ENCODE measurements at places on chromosomes 6 and 20.

- no peak for DNase-seq
Observed at GRCh38 chr6:28802417-28803336, 121.1 kb downstream of the TRIM27 start.

GRCh38 chr20:37430778-37431460 lies 85.0 kb downstream of the SRC start:
- no peak for DNase-seq

DNA sequence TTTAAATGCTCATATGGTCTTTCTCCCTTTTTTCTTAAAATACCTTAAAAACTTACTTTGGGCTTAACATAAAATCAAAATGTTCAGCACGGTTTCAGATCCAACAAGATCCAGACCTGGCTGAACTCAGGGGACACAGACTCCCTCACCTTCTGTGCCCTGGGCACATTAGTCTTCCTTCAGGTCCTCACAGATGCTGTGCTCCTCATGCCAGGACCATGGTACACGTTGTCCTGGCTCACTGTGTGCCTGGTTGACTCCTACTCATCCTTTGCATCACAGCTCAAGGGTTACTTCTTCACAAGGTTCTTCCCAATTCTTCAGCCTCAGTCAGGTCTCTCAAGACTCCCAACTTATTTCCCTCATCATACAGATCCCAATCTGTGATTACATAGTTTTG lies 73.6 kb upstream of the TCF21 start:
- DNase-seq, result no peak

GRCh38 chr6:11497107-11497506 lies 40.4 kb upstream of the TMEM170B start:
- no peak for DNase-seq

DNA sequence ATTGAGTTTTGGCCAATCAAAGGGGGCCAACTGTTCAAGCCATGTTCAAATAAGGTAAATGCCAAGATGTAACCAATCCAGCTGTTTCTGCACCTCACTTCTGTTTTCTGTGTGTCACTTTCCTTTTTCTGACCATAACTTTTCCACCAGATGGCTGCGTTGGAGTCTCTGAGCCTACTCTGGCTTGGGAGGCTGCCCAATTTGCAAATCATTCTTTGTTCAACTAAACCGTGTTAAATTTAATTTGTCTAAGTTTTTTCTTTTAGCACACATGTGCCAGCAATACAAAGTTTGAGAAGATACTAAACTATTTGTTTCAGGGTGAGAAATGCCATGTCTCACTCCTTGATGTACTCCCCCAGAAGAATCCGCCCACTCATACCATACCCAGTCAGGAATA lies 52.1 kb downstream of the IYD start:
- DNase-seq, result no peak

- no peak for DNase-seq
Observed at GRCh38 chr6:163645560-163645959, 231.0 kb downstream of the QKI start.

- DNase-seq, result no peak
Observed at GRCh38 chr20:49877386-49877921, 37.9 kb downstream of the SPATA2 start.

DNA sequence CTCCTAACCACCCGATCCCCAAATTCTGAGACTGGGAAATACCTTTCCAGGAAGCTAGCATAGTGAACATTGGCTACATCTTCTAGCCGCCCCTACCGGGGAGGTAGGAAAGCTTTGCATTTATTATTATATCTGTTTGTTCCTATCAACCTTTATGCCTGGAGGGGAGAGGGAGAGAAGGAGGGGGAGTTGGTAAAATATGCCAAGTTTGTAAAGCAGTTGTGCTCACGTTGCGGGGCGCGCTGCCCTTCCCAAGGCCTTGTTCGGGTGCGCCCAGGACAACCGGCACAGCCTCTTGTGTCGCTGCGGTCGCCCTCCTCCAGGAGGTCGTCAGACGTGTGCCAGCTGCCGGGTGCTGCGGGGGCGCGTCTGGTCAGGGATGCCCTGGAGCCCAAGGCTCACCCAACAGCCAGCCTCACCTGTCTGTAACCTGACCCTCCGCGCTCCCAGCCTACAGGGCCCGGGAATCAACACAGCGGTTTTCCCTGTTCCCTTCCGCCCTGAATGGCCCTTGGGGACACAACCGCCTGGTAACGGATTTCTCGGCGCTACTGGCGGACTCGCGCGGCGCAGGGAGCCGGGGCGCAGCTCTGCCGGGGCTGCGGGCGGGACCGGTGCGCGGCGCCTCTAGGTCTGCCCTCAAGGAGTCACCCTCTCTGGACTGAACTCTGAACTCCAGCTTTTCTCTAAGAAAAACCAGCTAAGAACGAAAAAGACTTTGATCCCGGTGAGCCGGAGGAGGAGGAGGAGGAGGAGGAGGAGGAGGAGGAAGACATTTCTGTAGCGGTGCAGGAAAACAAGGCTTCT lies 1.1 kb upstream of the OVOL2 start:
- DNase-seq, result no peak

DNA sequence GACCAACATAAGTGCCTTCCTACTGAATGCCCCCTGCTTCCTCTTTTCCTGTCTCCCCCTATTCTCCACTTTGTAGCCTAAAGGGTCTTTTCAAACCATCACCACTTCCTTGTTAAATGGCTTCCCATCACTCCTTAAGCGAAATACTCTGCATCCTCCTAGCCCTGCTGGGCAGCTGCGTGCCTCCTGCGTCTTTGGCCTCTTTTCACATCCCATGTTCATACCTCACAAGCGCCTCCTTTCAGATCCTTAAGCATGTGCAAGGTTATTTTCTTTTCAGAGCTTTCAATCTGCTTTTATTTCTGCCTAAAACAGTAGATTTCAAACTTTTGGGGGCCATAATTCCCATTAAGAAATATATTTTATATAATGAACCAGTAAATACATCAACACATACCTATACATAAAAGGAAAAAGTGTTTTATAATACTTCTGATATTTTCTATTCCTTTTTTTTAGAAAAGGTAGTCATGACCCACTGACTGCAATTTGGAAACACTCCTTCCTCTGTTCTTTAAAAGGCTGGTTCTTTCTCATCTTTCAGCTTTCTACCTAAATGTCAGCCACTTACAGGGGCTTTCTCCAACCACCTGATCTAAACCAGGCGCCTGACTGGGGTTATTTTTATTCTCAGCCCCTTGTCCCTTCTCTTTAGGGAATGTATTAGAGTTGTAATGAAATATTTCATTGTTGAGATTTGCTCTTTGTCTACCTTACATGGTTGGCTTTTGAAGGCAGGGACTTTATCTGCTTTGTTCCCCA lies 84.1 kb downstream of the PRDM1 start:
- DNase-seq, result no peak

- DNase-seq, result no peak
Observed at GRCh38 chr20:32007787-32008616, 2.2 kb upstream of the CCM2L start.

DNA sequence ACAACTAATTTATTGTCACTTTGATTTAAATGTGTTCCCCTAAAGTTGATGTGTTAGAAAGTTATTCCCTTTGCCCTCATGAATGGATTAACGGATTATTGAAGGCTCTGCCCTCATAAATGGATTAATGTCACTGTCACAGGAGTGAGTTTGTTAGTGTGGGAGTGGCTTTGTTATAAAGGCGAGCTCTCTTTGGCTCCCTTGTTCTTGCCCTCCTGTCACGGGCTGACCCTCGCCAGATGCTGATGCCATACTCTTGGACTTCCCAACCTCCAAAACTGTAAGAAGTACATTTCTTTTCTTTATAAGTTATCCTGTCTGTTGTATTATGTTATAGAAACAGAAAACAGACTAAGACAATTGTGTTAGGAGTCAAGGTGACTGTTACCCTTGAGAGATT lies 22.7 kb upstream of the POPDC3 start:
- no peak for DNase-seq

DNA sequence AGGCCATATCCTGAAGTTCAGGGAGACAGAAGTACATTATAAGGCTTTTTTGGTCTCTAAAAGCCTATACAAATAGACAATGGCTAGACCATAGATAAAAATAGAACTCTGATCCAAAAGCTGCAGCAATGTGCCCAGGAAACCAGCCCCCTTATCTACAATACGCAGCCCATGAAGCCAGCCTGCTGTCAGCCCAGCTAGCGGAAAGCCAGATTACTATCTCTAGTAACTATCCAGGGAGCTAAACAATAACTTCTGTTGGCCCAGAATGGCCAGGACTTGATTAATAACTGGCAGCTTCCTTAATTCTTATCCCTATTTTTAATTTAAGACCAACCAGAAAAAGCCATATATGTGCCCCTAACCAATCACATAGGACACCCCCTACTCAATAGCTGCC lies 160.4 kb upstream of the SMLR1 start:
- DNase-seq, result no peak

DNA sequence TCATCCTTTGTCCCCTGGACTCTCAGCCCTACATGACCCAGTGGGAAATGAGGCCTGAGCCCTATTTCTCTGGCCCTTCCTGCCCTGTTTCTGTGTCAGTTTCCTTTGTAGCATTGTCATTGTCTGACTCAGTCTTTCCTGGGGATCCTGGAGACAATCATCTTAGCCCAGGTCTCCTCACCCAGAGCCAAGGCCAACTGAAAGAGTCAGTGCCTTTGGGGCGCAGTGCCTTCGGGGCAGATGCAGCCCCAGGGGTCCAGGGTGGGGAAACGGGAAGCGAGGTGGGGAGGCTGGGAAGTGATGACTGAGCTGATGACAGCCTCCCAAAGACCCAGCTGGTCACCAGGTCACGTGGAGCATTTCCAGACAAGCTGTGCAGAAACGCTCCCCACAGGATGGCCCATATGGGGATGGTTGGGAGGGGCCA lies 93.3 kb upstream of the SULF2 start:
- DNase-seq, result no peak

DNA sequence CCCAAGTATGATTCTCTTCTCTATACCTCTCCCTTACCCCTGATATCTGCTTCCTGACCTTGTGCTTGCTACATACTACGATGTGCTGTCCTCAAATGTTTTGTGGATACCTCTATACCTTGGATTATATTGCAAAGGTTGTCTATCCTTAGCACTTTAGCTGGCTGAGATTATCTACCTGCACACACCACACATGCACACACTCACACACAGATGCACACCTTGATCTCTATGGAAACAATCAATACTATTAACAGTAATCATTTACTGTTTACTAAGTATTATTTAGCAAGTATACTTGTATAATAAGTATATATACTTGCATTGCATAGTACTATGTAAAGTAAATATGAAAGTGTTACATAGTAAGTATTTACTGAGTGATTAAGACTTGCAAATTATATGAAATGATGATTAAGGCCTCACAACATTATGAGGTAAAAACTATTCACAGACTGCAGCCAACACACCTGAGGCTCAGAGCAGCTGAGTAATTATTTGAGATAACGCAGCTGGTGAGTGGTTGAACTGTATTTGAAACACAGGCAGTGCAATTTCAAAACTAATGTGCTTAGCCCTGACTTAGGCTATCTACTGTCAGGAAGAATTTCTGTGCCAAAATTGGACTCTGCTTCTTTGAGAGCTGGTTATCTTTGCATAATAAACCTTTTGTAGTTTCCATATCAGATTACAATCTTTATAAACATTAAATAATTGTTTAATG lies 699.9 kb downstream of the FRK start:
- DNase-seq, result no peak

GRCh38 chr6:14016935-14017625 lies 92.3 kb downstream of the RNF182 start:
- DNase-seq, result no peak

DNA sequence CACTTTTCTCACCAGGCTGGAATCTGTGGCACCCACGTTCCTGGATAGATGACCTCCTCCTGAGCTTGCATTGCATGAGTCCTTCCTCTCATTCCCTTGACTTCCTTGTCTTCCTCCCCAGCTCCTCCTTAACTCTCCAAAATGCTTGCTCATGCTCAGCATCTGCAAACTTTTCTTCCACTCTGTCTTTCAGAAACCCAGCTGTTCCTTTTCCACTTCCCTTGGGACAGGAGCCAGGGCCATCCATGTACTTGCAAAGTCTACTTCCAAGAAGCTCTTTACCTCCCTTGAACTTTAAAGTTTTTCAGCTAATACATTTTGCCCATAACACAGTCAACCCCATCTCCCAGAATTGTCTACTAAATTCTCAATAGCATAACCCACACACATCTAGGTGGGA lies 861.7 kb downstream of the QKI start:
- DNase-seq, result no peak

- DNase-seq, result no peak
Observed at GRCh38 chr20:21514553-21515251, 838 bp upstream of the NKX2-2 start.

Data from CD4-positive, alpha-beta T cell treated with Interleukin-6 for 4 hours (primary cell).